ENCODE measurements at places on chromosomes 5 and 9.

- no peak for DNase-seq
Observed at GRCh38 chr9:134868751-134869553, 11.7 kb upstream of the FCN2 start.

- no peak for DNase-seq
Observed at GRCh38 chr9:37543468-37543867, 32.7 kb downstream of the FBXO10 start.

GRCh38 chr5:69271376-69271775 lies 36.7 kb downstream of the CDK7 start:
- DNase-seq, result peak; percentile 57

GRCh38 chr9:124800306-124801259 lies 23.6 kb downstream of the OLFML2A start:
- no peak for DNase-seq

GRCh38 chr5:33330426-33330825 lies 110.3 kb upstream of the TARS1 start:
- DNase-seq, result no peak

DNA sequence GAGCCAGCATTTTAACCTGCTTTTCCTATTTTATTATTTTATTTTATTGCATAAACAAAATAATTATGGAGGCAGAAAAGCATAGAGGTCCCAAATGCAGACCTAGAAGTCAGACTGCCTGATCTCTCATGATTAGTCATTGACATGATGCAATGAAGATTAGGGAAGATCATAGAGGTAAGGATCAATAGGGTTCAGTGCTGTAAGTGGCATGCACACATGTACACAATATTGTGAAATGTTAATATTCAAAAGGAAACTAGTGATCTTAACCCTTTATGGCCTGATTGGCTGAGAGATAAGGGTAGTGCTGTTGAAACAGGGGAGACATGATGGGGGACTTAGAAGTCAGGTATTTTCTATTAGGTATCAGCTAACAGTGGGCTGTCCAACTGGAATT lies 1.1 kb upstream of the FRRS1L start:
- DNase-seq, result no peak

DNA sequence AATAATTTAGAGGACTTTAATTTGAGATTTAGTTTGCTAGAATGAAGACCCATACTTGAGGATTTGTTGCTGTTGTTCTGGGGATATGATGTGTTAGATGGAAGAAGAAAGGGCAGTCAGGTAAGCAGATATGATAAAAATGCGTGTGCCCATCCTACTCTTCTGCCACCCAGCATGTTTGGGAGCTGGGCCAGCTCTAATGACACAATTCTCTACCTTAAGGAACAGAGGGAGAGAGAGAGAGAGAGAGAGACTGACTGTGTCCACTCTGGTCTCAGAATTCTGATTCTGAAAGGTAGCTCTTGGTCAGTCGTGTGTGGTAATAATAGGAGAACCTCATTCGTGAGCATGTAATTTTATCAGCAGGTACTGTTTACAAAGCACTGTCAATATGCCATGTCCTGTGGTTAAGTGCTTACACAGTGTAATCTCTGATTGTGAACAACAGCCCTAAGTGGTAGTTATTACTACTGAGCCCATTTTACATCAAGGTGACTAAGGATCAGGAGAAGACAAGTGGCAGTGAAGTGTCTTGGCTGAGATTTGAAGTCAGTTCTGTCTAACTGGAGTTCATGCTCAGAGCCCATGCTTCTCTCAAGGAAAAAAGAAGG lies 307.4 kb upstream of the SEMA6A start:
- no peak for DNase-seq

GRCh38 chr5:57447658-57448057 lies 35.0 kb downstream of the ACTBL2 start:
- peak; percentile 33 for DNase-seq

- DNase-seq, result peak; percentile 20
Observed at GRCh38 chr5:134911285-134912206, 6.6 kb downstream of the PCBD2 start.

- no peak for DNase-seq
Observed at GRCh38 chr9:107740088-107740980, 250.8 kb upstream of the KLF4 start.

GRCh38 chr9:92534204-92534603 lies 1.6 kb downstream of the ECM2 start:
- DNase-seq, result no peak

DNA sequence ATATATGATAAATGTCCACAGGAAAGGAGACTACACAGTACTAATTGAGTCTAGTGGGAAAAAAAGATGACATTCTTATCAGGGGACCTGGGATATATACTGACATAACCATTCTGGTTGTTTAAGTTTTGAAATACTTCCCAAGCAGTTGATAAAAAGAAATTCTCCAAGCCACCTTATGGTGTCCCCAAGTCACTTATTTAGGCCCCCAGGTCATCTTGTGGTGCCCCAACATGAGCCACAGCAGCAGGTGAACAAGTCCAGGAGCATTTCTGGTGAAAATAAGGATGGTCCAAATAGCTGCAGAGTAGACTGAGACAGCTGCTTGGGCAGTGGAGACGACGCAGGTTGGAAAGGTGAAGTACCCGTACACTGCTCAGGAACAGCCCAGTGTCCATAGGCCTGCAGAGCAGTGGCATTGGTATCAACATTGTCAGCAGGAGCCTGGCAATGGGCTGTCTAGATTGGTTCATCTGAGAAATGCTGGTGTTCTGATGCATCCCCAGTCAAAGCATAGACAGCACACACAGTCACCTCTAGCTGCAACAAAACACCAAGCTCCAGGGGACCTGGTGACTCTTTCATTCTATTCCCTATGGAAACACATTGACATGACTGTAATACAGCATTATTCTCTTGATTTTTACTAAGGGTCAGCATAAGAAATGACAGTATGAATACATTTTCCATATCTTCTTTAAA lies 430.6 kb downstream of the NR2F1-AS1 start:
- DNase-seq, result peak; percentile 16

GRCh38 chr9:14366076-14366475 lies 52.1 kb upstream of the NFIB start:
- peak; percentile 98 for DNase-seq

GRCh38 chr9:72292256-72292682 lies 72.7 kb downstream of the ZFAND5 start:
- DNase-seq, result peak; percentile 86

DNA sequence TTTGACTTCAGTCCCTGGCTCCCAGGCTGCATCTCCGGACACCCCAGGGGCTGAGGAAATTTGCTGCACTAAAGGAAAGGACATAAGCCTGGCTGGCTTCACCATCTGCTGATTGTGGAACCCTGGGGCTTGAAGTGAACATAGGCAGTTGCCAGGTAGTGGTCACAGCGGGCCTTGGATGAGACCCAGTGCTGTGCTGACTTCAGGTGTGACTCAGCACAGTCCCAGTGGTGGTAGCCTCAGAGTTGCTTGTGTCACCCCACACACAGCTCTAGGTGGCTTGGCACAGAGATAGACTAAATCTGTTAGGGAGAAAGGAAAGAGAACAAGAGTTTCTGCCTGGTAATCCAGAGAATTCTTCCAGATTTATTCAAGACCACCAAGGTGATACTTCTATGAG lies 36.1 kb upstream of the RUSC2 start:
- DNase-seq, result no peak

GRCh38 chr9:94643176-94643575 lies 3.9 kb upstream of the FBP1 start:
- DNase-seq, result no peak

All from adipocyte (in vitro differentiated cells).